Stimulated activated CD4-positive, alpha-beta T cell treated with anti-CD3 and anti-CD28 coated beads, TNF-alpha, amount 100 ng/mL, for 1 hour (primary cell): ENCODE measurements at places on chromosomes 1 and 21.

DNA sequence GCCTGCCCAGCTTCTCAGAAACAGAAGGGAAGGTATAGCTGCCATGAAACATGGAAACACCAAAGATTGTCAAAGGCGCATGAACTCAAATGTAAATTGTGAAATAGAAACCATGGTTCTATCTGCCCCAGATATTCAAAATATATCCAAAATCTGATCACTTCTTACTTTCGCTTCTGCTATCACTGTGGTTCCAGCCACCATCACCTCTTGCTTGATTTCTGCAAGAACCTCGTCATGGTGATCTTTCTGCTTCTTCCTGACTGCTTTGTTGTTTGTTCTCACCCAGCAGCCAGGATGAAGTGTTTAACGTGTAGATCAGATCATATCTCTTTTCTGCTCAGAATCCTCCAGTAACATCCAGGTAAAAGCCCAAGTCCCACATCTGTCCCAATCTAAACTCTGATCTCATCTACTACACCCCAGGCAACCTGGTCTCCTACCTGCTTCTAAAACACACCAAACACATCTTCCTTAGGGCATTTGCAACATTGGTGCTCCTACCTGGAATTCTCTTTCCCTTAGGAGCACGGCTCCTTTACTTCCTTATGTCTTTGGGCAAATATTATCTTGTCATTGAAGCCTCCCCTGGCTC, 10.5 kb upstream of the LMO4 start:
- no peak for DNase-seq

DNA sequence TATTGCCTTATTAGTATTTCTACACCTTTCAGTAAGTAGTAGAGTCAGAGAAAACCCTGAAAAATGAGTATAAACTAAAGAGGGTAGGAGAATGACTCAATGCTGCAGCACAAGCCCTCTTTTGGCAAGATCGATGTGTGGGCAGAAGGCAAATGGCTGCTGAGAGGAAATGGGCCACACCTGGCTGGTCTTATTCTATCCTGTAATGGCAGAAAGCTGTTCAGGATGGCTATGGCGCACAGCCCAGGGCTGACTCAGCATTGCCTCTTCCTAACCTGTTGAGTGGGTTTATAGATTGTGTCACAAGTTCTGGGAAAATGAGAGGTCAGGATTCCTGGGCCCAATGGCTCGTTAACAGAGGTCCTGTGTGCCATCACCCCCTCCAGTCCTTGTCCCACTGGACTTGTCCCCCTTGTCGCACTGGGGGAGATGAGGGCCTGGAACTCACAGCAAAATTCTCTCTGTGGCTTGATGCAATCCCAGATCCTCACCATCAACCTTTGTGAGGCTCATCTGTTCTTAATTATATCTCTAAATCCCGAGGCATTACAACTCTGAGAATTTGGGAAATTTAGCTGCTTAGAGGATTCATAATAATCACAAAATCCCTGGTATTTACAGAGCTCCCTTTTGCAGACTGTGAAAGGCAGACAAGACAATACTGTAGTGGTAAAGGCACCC, 13.2 kb downstream of the HMGB4 start:
- no peak for DNase-seq

DNA sequence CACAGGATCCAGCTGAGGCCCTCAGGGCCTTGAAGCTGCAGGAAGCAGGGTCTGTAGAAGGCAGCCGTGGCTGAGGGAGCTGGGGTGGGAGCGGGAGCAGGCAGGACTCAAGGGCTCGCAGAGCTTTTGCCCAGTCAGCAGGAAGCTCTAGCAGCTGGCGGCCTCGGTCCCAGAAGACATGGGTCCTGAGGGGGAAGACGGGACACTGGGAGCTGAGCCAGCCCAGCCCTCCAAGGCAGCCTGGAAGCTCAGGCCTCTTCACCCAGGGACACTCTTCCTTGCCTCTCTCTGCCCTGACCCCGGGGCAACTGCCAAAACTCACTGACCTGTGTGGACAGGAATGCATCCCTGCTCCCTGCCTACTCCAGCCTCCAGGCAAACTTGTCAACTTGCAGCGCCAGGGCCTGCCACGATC, 8.9 kb downstream of the ADGRB2 start:
- DNase-seq = no peak

DNA sequence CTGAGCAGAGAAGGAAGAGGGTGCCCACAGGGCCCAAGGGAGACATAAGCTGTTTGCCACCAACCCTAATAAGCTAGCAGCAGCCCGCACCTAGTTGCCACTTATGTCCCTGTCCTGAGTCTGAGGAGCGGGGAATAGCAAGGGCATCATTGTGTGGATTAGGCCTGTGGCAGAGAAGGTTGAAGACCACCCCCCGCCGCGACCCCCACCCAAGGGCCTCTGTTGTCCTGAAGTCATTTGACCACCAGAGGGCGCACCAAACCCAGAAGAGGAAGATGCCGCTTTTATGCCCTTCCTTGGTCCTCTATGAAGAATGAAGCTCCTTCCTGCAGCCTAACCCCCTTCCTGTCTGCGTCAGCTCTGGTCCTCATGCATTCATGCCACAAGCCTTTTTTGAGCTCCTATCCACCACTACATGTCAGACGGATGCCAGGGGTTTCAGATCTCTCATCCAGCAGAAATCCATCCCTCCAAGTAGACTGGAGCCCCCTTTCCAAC, 16.6 kb downstream of the RHBG start:
- DNase-seq = peak; percentile 53

- DNase-seq = no peak
These were observed 59.3 kb downstream of the EYA3 start for GRCh38 chr1:28028873-28029654.

DNA sequence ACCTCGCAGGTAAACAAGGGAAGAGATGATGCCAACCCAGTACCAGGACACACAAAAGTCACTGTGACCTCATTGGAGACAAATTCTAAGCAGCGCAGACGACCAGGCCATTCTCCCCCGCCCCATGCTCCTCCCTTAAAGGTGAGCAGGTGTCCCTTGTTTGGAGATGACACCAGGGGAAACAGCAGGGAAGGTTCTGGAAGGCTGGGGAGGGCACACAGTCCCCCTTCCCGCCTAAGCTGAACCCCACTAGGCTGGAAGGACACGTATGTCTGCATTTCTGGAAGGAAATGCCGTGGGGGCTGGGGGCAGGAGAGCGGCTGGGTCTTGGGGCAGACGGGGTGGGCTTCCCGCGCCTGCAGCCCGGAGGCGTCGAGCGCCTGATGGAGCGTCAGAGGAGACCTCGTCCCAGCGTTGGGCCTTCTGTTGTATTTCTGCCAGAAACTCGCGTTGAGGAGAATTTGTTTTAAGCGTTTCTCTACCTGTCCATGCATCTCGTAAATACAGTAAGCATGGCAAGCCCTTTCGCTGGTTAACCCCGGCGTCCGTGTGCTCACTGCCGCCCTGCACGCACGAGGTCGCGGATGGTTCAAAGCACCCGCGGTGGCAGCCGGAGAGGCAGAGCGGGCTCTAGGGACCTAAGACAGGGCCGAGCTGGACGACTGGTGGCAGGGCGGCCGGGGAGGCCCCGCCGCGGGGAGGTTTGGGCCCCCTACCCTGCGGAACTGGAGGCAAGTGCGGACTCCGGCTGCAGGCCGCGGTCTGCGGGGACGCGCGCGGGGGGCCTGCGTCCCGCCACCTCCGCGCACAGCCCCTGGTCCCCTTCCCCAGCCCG, 1.2 kb upstream of the LHX4 start:
- DNase-seq = no peak
